ENCODE measurements at places on chromosomes 3 and 15.

DNA sequence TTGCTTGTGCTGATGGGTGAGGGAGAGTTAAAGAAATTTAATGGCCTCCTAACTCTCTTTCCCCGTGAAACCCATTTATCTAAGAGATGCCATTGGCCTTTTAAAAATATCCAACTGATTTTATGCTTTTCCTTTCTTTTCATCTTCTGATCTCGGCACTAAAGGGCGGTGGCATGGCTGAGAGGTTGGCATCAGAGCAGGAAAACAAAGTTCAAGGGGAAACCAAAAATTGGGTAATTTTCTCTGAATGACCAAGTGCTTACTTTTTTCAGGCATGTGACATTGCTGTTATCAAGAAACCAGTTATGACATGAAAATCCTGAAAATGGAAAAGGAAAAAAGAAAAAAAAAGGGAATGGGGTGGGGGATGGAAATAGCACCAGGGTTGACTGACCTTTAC, 3.2 kb downstream of the CGNL1 start:
- DNase-seq = no peak

DNA sequence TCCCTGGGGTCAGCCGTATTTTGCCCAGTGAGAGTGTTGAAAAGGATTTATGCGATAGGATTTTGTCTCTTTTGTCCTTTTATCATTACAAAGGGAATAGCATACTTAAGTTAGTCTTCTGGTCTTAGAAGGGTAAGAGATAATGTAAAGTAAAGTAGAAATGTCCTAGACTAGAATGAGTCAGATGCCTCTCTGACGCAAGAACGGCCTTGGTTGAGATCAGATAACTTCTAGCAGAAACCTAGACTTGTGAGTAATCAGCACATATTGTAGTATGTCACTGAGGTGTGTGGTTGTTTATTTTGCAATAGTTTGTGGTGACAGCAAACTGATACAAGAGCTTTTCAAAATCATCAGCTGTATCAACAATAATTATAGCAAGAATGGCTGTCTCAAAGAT, 866.1 kb downstream of the NSUN3 start:
- peak; percentile 29 for DNase-seq

DNA sequence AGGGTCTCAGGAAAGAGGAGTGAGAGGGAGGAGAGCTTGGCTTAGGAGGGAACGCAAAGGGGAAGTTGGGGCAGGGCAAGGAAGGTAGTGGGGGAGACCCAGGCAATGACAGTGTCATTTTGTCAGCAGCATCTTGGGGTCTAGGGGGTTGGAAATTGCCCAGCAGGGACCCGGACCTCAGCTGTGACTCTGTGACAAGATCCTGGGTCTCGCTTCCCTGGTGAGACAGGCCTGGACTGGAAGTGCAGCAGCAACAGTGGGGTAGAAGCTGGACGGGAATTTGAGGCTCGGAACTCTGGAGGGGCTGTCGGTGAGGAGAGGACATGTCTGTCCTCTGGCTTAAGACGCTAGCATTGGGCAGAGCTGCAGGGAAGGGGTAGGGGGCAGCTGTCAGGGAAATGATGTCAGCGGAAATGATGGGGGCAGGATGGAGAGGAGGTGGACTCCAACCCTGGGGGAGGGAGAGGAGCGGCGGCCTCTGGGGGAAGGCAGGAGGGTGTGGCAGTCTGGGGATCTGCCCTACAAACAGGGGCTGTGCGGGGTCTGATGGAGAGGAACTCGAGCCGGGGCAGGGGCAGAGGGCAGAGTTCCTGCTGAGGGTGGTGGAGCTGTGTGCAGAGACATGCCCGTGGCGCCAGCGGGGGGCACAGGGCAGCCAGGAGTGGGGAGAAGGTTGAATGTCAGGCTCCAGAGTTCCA, 12.3 kb downstream of the ANPEP start:
- no peak for DNase-seq

GRCh38 chr15:90684281-90684680, 32.9 kb upstream of the BLM start:
- no peak for DNase-seq

DNA sequence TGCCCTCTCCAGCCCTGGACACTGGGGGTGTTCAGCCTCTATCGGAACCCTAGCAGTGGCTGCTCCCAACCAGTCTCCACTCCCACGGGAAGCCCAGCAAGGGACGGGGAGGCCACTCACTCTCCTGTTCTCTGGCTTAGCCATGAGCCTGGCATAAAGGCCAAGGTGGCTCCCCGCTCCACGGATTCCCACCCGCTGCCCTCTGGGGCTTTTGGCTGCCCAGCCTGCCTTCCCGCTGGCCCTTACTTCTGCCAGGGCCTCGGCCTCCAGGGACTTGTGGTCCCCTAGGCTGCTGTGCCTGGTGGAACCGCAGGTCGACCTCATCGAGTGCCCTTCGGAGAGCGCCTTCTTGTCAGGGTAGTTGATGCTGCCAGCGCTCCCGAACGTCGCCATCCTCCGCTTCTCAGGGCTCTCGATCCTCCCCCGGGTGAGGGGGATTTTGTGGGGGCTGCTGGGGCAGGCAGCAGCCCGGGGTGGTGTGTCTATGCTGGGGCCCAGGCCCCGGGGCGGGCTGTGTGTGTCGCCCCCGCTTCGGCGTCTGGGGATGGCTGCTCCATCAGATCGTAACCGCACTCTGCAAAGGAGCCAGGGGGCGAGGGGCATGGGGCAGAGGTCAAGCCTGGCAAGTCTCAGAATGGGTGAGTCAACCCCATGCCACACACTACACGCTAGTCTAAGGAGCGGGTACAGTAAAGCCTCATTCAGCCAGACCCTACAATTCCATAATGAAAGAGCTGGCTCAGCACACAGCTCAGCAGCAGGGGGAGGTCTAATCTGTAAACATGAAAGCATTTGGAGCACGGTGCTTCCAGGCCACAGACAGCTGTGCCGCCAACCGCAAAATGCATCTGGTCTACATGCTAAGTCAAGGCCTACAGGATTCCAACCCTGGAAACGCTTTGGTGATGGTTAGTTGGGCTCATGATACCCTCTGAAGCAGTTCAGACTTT, 27.3 kb upstream of the RAD18 start:
- DNase-seq = no peak

GRCh38 chr15:100847194-100847593, 32.4 kb upstream of the ALDH1A3 start:
- no peak for DNase-seq

- DNase-seq = peak; percentile 70
Observed at GRCh38 chr3:194632809-194633348, 340 bp downstream of the TMEM44 start.

DNA sequence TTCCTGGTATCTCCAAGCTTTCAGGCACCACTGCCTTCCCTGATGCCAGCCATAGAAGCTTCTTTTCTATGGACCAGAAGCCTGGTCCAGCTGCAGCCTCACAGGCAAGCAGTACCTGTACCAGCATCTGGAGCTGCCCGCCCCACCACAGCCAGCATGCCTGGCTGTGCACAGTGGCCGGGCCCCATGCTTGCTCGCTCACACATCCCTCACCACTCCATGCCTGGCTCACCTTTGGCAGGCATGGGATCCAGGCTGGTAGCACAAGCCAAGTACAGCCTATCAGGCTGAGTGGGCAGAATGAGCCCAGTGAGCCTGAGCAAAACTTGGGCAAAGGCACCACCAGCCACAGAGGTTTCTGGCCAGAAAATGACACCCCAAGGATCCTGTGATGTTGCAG, 93.4 kb downstream of the TPRA1 start:
- no peak for DNase-seq

- no peak for DNase-seq
Observed at GRCh38 chr15:48087844-48088243, 32.9 kb upstream of the SLC24A5 start.

GRCh38 chr3:133670525-133670995, 8.8 kb upstream of the TOPBP1 start:
- no peak for DNase-seq

GRCh38 chr3:53577506-53577905, 83.1 kb downstream of the CACNA1D start:
- no peak for DNase-seq

GRCh38 chr15:39151545-39151944, 429.3 kb upstream of the THBS1 start:
- DNase-seq = no peak

GRCh38 chr3:119492128-119492527, 6.2 kb upstream of the TIMMDC1 start:
- DNase-seq = no peak

- DNase-seq = no peak
Observed at GRCh38 chr3:129469026-129469425, 29.0 kb downstream of the IFT122 start.

DNA sequence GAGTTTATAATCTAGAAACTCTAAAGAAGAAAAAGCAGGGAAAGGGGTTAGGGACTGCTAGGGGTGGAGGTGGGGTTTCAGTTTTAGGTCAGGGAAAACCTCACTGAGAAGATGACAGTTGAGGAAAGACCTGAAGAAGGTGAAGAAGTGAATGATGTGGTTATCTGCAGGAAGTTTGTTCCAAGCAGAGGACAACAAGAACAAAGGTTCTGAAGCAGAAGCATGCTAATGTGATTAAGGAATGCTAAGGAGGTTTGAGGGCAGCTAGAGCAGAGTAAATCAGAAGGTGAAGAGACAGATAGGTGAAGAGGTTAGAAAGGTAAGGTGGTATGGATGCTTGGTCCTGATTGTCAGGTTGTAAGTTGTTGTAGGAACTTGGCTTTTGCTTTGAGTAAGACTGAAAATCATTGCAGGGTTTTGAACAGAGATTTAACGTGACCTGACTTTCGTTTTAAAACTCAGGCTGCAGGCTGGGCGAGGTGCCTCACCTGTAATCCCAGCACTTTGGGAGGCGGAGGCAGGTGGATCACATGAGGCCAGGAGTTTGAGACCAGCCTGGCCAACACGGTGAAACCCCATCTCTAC, 8.6 kb downstream of the OXSR1 start:
- DNase-seq = no peak

GRCh38 chr3:37249717-37250116, 75.3 kb upstream of the LRRFIP2 start:
- no peak for DNase-seq

- no peak for DNase-seq
Observed at GRCh38 chr3:115469649-115470048, 153.7 kb upstream of the GAP43 start.

DNA sequence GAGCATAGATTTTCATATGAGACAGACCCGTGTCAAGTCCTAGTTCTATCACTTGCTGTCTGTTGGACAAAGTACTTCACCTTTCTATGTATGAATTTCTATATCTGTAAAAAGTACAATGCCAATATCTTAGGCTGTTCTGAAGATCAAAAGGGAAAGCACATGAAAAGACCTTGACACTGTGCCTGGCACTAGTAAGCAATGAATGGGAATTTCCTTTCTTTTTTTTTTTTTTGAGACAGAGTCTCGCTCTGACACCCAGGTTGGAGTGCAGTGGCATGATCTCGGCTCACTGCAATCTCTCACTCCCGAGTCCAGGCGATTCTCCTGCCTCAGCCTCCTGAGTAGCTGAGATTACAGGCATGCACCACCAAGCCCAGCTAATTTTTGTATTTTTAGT, 35.4 kb upstream of the ETV5 start:
- no peak for DNase-seq

DNA sequence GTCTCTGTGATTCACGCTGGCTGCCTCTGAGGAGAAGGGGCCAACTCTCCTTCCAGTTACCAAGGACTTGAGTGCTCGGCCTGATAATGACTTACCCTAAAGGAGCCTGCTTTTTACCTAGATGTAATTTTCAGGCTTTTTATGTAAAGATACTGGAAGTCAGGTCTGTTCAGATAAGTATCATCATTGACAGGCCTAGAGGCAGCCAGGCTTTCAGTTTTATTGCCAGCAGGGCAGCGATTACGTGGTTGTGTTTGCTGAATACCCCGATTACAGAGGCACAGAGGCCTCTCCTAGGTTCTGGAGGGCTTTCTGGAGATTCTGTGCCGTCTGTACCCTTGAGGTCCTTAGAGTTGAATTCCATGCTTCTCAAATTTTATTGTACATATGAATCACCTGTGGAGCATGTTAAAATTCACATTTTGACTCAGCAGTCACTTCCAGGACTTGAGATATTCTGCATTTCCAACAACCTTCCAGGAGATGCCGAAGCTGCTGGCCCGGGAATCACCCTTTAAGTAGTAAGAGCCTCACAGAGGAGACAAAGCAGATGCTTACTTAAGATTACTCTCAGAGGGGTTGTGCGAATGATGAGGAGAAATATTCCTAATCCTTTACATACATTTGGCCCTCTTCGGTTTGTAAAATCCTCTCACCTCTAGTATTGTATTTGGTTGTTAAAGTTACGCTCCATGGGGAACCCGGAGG, 160.1 kb upstream of the BHLHE40 start:
- no peak for DNase-seq

DNA sequence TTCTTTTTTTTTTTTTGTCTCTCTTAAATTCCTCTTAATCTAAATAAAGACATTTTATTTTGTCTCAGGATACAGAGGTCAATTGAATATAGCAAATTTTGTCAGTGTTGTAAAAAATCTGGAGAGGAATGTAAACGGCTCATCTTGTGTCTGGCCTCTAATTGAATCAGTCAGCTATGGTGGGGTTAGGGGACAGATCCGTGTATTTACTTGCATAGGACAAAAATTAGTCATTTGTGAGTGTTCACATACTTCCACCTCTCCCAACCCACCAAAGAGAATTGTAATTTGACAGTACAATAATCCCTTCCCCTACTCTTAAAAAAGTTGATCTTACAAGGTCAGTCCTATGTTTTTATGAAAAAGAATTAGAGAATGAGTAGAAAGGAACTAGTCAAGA, 18.3 kb downstream of the PPARG start:
- no peak for DNase-seq

DNA sequence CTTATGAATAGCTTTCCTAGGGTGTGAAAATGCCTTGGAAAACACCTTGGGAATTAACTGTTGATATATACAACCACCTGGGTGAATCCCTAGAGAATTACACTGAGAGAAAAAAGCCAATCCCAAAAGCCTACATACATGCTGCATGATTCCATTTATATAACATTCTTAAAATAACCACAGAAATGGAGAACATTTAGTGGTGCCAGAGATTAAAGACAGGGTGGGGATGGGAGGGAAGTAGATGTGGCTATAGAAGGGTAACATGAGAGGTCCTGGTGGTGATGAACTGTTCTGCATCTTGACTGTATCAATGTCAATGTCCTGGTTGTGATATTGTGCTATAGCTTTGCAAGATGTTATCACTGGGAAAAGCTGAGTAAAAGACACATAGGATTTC, 291.0 kb downstream of the CLSTN2 start:
- no peak for DNase-seq

DNA sequence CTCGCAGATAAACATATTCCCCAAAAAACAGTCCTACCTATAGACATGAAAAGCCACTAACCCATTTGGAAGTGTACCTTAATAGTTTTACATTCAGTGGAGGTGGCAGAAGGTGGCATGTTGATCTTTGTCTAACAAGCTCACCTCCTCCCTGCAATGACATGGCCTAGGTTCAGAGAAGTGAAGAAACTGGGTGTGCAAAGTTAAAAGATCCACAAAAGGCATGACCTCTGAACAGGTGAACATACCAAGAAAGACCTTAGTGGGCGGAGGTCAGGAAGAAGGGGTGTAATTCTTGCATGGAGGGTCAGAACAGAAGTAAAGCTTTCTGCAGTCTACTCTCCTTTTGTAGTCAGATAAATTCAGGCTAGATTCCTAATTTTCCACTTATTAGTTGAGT, 822 bp downstream of the MRPL3 start:
- peak; percentile 3 for DNase-seq

All from urothelium cell line (cell line).